ENCODE measurements at places on chromosomes 4 and X. TPM values are rescaled to one million over a fixed set of nuclear protein-coding genes. Genes with fewer than 3 reads are reported as not detected.

The GPRASP2 gene
- total RNA-seq, result 0.25 TPM

The TENM3 gene
- total RNA-seq, result not detected

The PITX2 gene
- not detected for total RNA-seq

The TCP11X2 gene
- total RNA-seq, result not detected

The PWWP3B gene
- not detected for total RNA-seq

The SLITRK2 gene
- total RNA-seq, result not detected

The IL15 gene
- total RNA-seq, result 1.2 TPM

The ADRA2C gene
- not detected for total RNA-seq

The DCAF4L1 gene
- total RNA-seq, result 0.32 TPM

The FGFBP1 gene
- total RNA-seq, result not detected

The NFKB1 gene
- total RNA-seq, result 141 TPM

The FGFBP2 gene
- total RNA-seq, result 1.1 TPM

The VEGFC gene
- total RNA-seq, result 0.34 TPM

The VCX3B gene
- total RNA-seq, result not detected

The NXF2B gene
- total RNA-seq, result not detected
